ENCODE measurements at places on chromosomes 4 and X. TPM values are rescaled to one million over a fixed set of nuclear protein-coding genes. Genes with fewer than 3 reads are reported as not detected.

DNA sequence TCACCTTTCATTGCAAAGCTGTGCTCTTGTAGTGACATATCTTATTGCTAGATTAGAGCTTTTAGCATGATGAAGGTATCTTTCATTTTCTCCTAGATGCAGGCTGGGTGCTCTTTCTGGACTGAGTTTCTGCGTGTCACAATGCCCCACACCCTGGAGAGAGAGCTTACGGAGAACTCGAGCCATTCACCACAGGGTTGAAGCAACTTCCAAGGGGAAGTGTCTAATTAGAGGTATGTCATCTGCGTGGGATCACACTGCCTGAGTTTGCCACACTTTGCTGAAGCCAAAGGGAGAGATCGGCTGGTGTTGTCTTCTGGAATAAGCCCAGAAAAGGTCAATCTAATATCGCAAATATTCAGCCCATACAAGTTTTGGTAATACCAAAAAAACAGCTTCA lies 179.3 kb upstream of the MBNL3 start:
- no peak for DNase-seq

GRCh38 chr4:36422607-36423006 lies 141.2 kb downstream of the DTHD1 start:
- no peak for DNase-seq

- DNase-seq = no peak
Observed at GRCh38 chr4:3747581-3747904, 18.6 kb upstream of the ADRA2C start.

- DNase-seq = no peak
Observed at GRCh38 chr4:82642331-82642730, 80.5 kb upstream of the TMEM150C start.

- DNase-seq = no peak
Observed at GRCh38 chr4:1563768-1564485, 120.2 kb downstream of the FAM53A start.

GRCh38 chrX:46912098-46912602 lies at the start of gene JADE3:
JADE3 (plus strand) TSS chrX:46912421; CDS start chrX:46984895, 72,474 bp downstream.
- DNase-seq = peak; percentile 50

DNA sequence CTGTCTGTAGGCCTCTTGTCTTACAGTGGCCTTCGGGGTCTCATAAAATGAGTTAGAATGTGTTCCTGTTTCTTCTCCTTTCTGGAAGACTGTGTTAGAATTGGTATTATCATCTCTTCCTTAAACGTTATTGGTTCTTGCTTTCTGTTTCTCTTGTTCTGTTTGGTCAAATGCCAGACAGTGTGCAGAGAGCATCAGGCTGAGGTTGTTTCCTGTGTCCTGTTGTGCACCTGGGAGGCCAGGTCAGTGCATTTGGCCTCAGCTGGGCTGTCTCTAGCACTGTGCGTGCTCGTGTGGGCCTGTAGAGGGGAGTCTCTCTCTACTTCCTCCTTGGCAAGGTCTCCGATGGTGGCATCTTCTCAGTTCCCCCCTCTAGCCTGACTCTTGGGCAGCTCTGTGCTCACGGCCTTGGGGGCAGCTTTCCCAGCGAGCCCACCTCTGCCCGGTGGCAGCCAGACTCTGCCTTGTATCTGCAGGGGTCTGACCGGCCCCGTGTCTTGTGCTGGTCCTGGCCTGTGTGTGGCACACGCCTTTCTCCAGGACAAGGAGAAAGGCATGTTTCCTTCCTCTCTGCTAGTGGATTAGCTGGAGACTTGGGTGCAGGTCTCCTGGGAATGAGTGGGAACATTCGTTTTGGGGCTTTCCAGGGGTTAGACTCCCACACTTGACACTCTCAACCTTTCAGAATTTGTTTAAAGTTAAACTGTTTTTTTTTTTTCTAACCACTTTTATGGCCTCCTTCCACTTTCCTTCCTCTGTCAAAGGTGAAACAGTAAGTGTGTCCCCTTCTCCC lies 62.3 kb downstream of the FAM193A start:
- no peak for DNase-seq

- peak; percentile 0 for DNase-seq
Observed at GRCh38 chrX:137195991-137196390, 162.2 kb upstream of the GPR101 start.

DNA sequence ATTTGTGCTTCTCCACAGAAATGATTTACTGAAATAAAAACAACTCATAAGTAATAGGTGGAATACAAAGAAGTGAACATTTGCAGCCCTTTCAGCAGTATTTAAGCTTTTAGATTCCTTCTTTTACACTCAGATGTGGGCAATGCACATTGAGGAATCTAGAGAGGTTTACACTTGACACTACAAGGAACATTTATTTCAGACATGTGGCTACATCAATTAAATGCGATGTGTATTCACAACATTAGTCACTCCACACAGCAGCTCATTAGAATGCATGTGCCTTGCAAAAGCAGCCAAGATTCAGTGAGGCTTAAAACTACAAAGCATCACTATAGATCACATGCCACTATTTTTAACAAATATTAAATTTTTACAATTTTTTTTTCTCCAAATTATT lies 480.7 kb downstream of the INPP4B start:
- peak; percentile 90 for DNase-seq

DNA sequence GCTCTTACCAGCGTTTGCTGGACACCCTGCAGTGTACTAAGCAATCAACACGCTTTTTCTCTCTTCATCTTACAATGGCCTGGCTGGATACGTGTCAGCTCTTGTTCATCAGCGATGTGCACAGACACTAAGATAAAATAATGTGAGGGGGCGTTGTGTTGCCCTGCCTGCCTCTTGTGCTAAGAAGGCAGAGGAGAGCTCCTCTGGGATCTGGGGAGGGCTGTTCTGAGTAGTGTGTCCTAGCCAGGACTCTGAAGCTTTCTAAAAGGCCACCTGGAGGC lies 49.7 kb downstream of the NELFA start:
- no peak for DNase-seq

The MAGEA10 gene
- not detected for total RNA-seq

The FAM47A gene
- total RNA-seq = not detected

The QRFPR gene
- 1.0 TPM for total RNA-seq
